ENCODE measurements at places on chromosomes 1 and 21.
A peak's percentile ranks its signal among the peaks of the same experiment; 100 is the strongest.

GRCh38 chr1:40612345-40612831 is 53.1 kb downstream of the RIMS3 start:
- DNase-seq = peak; percentile 41

GRCh38 chr1:100536031-100536430 is 1.9 kb upstream of the GPR88 start:
- no peak for DNase-seq

GRCh38 chr1:159439422-159439821 is at the start of gene OR10J1:
Gene OR10J1, plus strand, starts transcription at chr1:159439722. Its CDS starts 70 bp downstream, at chr1:159439792.
- DNase-seq = no peak

DNA sequence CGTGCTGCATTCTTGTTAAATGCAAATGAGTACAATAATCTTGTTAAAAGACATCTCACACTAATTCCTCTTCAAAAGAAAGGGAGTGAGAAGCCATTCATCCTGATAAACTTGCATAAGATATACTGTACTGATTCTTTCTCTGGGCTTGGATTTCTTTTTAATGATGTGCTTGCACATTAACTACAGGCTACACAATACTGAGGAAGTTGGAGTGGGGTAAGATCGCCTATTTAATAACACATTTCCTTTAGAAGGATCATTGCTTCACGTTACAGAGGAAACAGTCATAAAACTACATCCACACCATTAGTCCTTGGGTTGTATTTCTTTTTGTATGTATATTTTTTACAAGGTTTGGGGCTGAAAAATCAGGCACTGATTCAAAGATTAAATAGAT is 36.6 kb downstream of the NRIP1 start:
- DNase-seq = no peak

- no peak for DNase-seq
These were observed 158.4 kb downstream of the DUSP10 start for GRCh38 chr1:221583465-221583864.

DNA sequence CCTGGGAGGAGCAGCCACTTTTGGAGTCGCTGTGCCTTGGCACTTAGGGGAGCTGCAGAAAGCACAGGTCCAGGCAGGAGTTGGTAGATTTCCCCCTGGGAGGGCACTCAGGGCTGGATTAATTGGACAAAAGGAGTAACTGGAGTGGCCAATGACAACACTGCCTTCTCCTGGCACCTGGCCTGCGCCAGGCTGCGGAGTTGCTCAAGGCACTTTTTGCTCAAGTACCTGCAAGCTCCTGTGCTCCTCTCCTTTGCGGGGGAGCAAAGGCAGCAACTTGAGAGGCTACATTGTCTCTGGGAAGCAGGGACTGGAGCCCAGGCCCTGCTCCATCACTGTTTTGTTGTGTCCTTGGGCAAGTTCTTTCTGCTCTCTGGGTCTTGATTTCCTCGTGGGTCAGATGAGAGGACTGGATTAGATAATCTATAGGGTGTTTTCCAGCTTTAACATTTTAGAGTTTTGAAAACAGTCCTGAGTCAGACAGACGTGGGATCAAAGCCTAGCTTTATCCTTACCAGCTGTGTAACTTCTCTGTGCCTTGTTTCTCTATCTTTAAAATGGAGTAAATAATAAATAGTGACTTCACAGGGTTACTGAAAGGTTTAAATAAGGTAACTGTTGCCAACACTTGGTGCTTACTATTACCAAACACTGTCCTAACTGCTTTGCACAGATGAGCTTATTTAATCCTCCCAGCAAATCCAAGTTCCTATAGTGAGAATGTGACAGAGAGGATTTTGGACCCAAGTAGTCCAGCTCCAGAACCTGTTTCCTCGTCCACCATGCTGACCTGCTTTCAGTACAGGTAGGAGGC is 18.0 kb upstream of the GRHL3 start:
- no peak for DNase-seq

GRCh38 chr1:228801068-228801467 is 65.8 kb downstream of the RHOU start:
- DNase-seq = no peak

DNA sequence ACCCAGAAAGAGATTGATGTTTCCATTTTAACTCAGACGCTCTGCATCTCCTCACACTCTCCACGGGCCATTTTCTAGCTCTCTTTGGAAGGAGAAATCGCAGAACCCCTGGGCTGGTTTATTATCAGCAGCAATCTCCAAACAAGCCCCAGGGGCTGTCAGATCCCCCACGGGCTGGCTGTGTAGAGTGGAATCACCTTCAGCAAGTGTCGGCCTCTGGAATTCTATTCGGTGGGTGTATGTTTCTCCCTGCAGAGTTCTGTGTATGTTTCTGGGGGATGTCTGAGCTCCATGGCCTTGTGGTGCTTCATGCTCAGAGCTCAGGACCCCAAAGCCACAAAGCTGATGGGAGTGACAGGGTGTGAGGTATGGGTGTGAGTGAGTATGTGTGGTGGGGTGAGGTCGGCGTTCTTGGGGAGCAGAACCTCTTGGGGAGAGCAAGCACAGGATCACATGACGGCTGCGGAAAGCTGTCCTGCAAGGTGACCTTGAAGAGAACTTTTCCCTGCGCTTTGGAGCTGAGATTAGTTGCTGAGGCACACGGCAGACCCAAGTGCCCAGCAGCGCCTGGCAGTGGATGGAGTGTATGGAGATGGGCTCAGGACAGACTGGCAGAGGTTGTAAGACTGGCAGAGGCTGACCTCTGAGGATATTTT is 489 bp downstream of the ACOT11 start:
- DNase-seq = no peak

DNA sequence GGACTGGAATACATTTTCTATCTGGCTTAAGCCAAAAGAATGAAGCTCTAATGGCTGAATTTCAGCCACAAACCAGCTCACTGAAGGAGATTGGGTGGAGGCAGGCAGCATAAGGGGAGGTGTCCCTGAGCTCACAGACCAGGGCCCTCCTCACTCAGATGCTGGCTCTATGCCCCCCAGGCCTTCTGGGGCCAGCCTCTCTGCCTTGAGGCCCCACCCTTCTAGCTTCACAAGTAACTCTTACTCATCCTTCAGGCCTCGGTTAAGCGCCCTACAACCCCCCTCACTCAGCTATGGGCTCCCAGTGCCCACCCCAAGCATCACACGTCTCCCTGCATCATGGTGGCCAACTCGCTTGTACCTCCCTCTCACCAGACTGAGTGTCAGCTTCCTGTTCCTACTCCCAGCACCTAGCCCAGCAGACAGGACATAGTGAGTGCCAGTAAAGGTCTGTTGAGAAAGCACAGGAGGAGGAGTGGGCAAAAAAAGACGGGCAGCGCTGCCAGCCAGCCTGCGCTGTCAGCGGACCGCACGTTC is 40.8 kb upstream of the GPR157 start:
- no peak for DNase-seq

- no peak for DNase-seq
These were observed 812.6 kb upstream of the ADGRL4 start for GRCh38 chr1:79819140-79819539.

DNA sequence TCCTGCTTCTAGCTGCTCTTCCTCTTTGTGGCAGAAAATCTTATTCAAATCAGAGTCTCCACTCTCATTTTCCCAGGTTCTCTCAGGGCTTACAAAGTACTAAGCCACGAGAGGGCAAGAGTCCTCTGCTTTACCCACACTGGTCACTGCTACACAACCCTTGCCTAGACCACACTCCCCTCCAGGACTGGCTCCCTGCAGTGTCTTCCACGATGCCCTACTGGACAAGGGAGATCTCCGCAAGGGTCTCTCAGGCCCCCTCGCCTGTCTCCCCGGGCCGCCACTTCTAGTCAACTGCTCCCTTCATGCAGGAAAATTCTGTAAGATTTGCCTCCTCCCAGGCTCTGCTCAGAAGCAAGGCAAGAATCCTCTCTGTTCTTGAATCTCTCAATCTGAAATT is 319.6 kb downstream of the RRAGC start:
- DNase-seq = no peak

DNA sequence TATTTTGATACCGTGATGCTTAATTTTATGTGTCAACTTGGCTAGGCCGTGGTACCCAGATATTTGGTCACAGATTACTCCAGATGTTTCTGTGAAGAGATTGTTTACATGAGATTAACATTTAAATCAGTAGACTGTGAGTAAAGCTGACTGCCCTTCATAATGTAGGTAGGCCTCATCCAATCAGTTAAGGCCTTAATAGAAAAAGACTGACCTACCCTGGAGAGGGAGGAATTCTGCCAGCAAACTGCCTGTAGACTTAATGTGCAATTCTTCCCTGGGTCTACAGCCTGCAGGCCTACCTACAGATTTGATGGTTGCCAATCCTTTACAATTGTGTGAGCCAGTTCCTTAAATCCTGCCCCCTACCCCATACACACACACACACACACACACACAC is 4.3 kb downstream of the SETSIP start:
- no peak for DNase-seq

DNA sequence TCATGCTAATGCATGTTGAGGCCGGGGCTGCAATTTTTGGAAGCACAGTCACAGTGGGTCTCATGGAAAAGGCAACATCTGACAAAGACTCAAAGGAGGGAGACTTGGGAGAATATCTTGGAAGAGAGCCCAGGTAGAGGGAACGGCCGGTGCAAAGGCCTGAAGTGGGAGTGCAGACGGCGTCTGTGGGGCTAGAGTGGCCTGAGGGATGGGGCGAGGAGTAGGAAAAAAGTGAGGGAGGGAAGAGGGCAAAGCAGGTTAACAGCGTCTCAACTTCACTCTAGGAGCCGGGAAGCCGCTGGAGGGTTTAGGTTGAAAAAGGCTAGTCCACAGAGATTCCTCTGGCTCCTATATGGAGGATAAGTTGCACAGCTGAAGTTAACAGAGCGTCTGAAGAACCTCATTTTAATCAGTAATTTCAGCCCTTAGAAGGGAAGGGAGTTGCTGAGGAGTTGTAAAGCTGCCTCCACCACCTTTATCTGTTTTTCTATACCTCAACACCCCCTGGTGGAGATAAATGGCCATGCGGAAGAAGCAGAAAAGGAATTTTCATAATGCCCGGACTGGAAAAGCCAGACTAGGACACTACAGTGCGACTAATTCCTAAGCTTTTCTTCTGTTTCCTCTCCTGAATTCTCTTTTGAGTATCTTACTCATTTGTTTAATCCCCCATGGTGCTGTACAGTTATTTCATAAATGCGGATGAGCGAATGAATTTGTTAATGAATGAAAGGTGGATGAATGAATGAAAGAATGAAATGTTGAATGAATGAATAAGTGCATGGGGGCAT is 78.7 kb upstream of the ZNF281 start:
- DNase-seq = peak; percentile 70
